ENCODE measurements at places on chromosomes 16 and 17.

DNA sequence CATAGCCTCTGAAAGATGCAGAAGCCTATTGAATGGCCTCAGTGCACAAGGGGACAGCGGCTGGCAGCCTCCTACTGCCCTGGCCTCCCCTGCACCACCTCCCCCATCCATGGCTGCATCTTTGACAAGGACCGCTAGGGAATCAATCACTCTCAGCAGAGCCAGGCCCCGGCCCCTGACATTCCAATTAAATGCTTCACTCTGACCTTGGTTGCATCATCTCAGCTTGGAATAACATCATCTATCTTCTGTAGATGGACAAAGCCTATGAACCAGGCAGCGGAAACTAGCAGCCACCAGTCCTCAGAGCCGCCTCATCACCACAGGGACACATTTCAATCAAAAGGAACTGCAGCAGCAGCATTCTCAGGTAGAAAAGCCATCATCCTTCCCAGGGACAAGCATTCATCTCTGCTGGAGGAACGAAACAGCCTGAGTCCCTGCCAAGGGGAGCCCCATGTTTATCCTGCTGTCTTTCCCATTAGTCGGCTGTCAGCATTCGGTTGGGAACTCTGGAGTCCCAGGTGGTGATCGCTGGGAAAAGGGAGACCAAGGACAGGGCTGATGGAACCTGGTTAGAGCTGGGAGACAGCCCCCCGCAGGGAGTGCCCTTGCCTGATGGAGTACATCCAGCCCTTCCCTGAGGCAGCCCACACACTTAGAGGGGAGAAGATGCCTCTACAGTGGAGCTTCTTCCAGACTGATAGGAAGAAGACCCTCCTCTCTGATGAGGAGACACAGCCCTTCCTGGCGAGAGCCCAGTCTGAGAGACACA lies 11.5 kb upstream of the TMEM132E start:
- DNase-seq, result no peak

DNA sequence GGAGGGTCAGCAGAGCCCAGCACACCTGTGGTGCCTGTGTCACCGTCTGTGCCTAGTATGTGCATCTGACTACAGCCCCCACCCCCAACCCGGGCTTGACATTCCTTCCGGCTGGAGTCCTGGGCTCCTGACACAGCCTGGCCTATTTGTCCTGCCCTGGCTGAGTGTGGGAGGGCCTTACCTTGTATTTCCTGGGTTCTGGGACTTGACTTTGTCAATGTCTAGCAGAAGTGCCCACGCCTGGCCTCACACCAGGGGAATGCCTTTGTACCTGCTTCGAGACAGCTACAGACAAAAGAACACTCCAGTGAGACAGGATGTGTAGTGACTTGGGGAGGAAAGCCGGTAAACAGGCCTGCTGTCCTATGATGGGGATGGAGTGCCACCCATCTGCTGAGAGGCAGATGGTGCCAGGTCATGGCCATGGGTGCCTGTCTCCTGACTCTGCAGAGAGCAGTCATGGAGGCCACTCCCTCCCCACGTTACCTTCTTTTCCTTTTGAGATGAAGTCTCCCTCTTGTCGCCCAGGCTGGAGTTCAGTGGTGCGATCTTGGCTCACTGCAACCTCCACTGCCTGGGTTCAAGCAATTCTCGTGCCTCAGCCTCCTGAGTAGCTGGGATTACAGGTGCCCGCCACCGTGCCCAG lies 42.8 kb downstream of the TNFRSF13B start:
- no peak for DNase-seq

- DNase-seq, result no peak
Observed at GRCh38 chr16:83843657-83844056, 35.9 kb downstream of the HSBP1 start.

DNA sequence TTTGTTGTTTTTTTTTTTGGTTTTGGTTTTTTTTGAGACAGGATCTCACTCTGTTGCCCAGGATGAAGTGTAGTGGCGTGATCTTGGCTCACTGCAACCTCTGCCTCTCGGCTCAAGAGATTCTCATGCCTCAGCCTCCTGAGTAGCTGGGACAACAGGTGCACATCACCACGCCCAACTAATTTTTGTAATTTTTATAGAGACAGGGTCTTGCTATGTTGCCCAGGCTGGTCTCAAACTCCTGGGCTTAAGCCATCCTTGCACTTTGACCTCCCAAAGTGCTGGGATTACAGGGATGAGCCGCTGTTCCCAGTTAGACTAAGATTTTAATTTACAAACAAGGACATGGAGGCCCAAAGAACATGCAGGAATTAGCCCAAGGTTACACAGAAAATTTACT lies 91.8 kb upstream of the NOL11 start:
- DNase-seq, result no peak

DNA sequence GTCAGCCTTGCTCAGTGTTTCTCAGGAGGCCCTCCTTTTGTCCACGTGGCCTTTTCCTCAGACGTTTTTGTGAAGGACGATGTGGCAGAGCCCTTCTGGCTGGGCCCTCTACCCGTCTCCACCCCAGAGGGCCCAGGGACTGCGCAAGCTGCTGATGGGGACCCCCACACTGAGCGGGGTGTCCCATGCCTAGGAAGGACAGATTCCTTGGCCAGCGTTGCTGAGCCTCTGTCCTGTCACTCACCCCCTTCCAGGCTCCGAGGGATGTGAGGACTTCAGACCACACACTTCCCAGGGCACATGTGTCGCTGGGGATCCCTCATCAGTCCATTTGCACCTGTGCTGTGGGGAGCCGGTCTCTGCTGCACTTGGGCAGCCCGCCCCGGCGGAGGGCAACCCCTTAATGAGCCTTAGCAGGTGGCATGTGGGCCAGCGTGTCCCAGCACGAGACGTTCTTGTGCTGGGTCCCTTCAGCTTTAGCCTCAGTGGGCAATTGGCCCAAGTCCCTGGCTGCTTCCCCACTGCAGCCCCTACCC lies 48.3 kb downstream of the NT5M start:
- no peak for DNase-seq

All from central memory CD8-positive, alpha-beta T cell (primary cell).